ENCODE measurements at places on chromosomes 3 and 15.

DNA sequence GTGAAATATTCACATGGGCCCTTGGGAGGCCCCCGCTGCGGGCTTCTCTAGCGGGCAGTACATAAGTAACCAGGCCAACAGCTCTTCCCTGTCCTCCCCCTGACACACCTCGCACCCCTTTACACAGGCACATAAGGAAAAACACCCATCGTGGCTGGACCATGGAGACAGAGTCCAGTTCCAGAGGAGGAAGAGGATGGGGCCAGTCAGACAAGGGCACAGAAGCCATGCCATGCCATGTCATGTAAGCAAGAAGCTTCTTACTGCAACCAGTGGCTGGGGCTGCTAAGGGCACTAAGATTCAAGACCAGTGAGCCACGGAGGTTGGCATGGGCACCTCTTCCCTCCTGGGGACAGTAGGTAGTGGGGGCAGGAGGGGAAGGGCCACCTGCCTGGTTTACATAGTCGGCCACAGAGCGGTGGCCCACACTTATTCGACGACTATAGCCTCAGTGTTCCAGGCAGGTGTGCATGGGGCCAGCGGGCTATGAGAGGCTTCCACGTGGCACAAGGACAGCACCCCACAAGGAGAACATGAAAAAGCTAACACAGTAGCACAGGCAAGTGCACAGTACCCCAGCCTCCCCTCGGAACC lies 5.7 kb upstream of the CYP11A1 start:
- no peak for DNase-seq

- no peak for DNase-seq
Measured at GRCh38 chr3:41405466-41405865, 206.2 kb downstream of the CTNNB1 start.

DNA sequence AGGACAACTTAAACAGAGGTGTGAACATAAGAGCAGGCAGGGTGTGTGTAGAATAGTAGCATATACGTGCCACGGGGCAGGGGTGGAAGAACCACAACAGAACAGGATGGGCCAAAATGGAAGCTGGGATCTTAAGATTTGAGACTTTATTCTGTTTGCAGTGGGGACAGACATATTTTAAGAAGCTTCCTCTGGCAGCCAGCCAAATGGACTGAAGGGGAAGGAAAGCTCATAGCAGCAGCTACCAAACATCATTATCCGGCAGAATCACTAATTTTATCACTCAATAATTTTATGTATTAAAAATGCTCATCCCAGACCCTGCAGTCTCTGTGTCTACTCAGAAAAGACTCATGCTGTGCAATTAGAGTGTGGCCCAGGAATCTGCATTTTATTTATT lies 130.9 kb upstream of the CTDSPL start:
- no peak for DNase-seq

GRCh38 chr3:46901591-46902187 lies 24.2 kb downstream of the PTH1R start:
- no peak for DNase-seq

- DNase-seq: no peak
Measured at GRCh38 chr15:64697911-64698369, 77.4 kb downstream of the RBPMS2 start.

- no peak for DNase-seq
Measured at GRCh38 chr15:75659928-75660645, 12.4 kb downstream of the SNX33 start.

- no peak for DNase-seq
Measured at GRCh38 chr15:87660251-87661129, 596.0 kb downstream of the NTRK3 start.

GRCh38 chr3:122067214-122067550 lies 12.0 kb downstream of the CD86 start:
- DNase-seq: no peak

- DNase-seq: no peak
Measured at GRCh38 chr15:71638876-71639275, 171.5 kb upstream of the NR2E3 start.

GRCh38 chr3:117523418-117523817 lies 813.8 kb downstream of the TUSC7 start:
- no peak for DNase-seq

GRCh38 chr3:47476644-47477199 lies 981 bp upstream of the SCAP start:
- no peak for DNase-seq
